ENCODE measurements at places on chromosomes 16 and 17.

GRCh38 chr17:78882540-78883088, 20.4 kb downstream of the CEP295NL start:
- no peak for DNase-seq

DNA sequence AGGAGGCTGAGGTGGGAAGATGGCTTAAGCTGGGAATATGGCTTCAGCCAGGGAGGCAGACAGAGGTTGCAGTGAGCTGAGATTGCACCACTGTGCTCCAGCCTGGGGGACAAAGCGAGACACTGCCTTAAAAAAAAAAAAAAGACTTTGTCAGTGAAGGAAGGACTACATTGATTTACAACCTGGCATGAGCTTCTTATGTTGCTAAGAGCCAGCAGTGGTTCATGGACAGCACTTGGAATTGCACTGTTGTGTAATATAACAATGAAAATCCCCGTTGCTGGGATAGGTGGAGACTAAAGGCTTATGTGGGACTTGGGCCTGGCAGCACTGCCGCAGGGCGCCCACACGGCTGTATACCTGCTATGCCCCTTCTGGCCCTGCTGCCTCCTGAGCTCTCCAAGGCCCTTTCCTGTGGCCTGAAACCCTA, 14.1 kb upstream of the SLC16A5 start:
- DNase-seq: no peak

GRCh38 chr17:6558276-6558675, 1.9 kb upstream of the PITPNM3 start:
- DNase-seq: no peak

- DNase-seq: no peak
Observed at GRCh38 chr17:44795928-44796327, 34.2 kb downstream of the GJC1 start.

GRCh38 chr17:59093145-59093701, 13.5 kb downstream of the TRIM37 start:
- DNase-seq: no peak

DNA sequence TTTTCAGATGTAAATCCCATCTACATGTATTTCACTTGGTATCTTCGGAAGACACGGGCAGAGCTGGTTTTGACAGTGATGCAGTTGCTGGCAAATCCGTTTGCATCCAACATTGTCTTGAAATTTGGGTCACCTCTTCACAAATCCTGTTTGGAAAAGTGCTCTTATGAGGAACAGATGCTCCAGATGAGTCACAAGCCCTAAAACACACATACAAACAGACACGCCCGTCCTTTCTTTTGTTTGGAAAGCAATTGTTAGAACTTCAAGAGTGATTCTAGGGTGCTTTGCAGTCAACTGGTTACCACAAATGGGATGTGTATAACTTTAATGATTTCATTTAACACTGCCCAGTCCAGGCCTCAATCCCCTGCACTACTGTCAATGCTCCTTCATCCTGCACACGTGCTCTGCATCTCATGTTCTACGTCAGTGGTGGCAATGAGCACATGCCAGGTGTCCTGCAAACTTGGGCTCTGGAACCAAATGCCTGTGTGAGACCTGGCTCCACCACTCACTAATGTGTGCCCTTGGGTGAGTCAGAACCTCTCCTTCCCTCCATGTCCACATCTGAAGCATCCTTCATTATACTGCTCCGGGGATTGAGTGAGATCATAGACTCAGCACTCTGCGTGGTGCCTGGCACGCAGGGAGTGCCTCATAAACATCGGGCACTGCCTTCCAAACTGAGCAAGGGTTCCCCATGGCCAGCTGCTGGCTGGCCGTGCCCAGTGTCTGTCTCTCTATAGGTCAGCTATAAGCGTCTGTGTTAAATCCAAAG, 19.3 kb upstream of the FOXF1 start:
- no peak for DNase-seq

- no peak for DNase-seq
Observed at GRCh38 chr17:43698678-43699437, 37.1 kb upstream of the MEOX1 start.

GRCh38 chr17:46977750-46978488, 1.1 kb downstream of the RPRML start:
- DNase-seq: no peak

GRCh38 chr16:57986196-57986595, 14.3 kb downstream of the ZNF319 start:
- no peak for DNase-seq

DNA sequence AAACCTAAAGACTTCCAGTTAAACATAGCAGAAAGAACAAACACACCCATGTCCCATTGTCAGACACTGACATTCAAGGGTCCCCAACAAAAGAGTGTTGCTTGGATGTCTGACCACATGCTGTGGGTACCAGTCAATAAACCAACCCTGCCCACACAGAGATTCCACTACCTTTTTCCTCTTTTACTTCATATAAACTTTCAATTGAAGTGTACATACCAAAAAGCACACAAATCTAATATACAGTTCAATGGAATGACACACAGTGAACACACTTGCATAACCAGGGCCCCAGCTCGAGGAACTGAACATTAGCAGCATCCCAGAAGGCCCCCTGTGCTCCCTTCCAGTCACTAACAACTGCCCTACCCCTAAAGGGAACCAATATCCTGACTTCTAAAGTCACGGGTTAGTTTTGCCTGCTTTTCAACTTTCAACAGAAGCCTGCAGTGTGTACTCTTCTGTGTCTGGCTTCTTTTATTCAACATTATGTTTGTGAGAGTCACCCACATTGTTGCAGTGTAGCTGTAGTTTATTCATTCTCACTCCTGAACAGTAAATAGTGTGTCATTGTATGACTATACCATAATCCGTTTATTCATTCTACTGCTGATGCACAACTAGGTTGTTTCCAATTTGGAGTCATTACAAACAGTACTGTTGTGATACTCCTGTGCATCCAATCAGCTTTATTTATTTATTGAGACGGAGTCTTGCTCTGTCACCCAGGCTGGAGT, 18.0 kb downstream of the CFDP1 start:
- no peak for DNase-seq

GRCh38 chr17:63555500-63556156, 5.4 kb downstream of the DCAF7 start:
- DNase-seq: no peak

DNA sequence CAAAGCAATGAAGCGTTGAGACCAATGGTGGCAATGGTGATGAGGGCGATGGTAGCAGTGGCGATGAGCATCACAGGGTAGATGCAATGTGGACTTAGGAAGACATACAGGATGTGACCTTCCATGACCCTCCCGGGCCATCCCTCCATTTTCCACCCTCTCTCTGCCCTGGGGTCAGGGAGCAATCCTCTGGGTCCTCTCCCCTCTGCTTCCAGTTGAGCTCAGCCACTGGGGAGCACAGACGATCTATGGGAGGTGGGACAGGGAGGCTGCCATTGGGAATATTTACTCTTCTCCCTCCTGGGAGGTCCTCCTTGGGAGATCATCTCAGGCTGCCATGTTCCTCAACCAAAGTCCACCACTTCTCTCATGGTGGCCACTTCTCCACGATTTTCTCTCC, 260.7 kb upstream of the FOXF1 start:
- DNase-seq: no peak

- DNase-seq: no peak
Observed at GRCh38 chr17:61378658-61379456, 20.8 kb upstream of the TBX2 start.
